ENCODE measurements at places on chromosomes 5 and 9. TPM values are rescaled to one million over a fixed set of nuclear protein-coding genes. Genes with fewer than 3 reads are reported as not detected.
A peak's percentile ranks its signal among the peaks of the same experiment; 100 is the strongest.

Gene POLK
- polyA plus RNA-seq: 22.2 TPM

Gene CARTPT
- polyA plus RNA-seq: not detected

Gene AFAP1L1
- polyA plus RNA-seq: 1.3 TPM

Gene ADRA1B
- not detected for polyA plus RNA-seq

Gene ZCCHC10
- 23.1 TPM for polyA plus RNA-seq

Gene LTC4S
- polyA plus RNA-seq: 2.0 TPM

Gene GABBR2
- polyA plus RNA-seq: 7.5 TPM

DNA sequence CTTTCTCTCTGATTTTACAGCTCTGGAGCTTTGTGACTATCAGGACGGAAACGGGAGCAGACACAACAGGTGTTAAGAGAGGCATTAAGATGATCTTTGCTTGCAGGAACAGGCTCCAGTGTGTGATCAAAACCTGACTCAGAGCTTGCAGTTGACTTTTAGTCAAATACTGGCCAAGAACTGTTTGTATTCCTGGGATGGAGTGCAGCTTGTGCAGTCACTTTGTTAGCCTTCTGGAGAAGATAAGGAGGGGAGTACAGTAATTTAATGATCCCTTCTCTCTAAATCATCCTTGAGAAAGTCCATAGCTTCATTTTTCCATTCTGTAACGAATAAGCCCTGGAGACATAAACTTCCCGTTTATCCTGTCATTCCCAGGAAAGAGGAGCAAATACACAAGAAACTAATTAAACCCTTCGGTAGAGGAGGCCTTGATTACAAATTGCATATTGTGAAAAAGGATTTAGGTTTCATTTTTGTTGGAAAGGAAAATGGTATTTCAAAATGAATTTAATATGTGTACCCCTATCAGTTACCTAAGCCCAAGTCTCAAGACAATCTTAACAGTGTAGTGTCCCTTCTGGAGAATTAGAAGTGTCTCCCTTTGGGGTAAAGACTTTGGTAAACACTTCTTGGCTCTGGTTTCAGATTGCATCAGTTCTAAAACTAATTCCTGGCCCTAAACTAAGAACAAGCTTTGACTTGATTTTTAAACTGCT is 3.1 kb upstream of the STOM start:
- DNase-seq: peak; percentile 68
- no peaks in the 10 kb centered on the region for H3K36me3 ChIP-seq
- no peaks in the 10 kb centered on the region for H3K27me3 ChIP-seq
- H3K4me3 ChIP-seq: peak overlapping the region; percentile 17

DNA sequence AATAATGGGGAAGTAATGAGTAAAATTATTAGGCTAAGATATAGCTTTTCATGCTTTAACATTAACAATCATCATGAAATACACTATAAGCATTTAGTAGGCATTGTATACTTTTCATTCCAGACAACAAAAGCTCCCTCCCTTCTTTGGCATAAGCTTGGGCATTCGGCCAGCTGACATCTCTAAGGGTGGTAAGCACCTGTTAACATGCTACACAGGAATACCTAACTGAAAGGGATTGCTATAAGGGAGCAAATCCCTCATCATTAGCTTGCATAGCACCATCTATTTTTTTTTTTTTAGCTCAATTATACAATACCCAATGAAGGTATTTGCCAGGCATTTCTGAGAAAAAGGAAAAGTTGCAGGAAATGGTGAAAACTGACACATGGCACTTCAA is 16.6 kb downstream of the STRBP start:
- no peaks in the 10 kb centered on the region for H3K36me3 ChIP-seq
- no peaks in the 10 kb centered on the region for H3K27me3 ChIP-seq
- no peak overlapping the region for H3K27ac ChIP-seq
- DNase-seq: no peak

DNA sequence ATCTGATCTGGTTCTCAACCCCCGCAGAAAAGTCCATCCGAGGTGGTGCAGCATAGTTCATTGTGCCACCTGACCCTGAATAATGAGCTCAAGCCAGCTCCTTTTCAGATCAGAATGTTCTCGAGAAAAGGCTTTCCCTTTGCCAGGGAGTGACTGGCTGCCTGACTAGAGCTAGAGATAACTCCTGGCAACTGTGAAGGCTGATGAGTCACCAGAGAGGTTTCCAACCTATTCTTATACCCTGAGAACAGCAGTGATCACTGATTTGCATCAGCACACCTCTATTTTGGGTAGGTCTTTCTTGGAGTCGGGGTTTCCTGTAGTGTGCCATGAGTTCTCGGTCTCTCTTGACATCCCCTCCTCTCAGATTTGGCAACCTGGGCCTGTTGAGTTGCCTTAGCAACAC is 127.9 kb downstream of the PIK3R1 start:
- no peaks in the 10 kb centered on the region for H3K36me3 ChIP-seq
- no peaks in the 10 kb centered on the region for H3K27me3 ChIP-seq
- peak overlapping the region; percentile 55 for H3K27ac ChIP-seq
- H3K4me3 ChIP-seq: no peak overlapping the region
- H3K4me1 ChIP-seq: peaks cover 26% of the 10 kb centered on the region

DNA sequence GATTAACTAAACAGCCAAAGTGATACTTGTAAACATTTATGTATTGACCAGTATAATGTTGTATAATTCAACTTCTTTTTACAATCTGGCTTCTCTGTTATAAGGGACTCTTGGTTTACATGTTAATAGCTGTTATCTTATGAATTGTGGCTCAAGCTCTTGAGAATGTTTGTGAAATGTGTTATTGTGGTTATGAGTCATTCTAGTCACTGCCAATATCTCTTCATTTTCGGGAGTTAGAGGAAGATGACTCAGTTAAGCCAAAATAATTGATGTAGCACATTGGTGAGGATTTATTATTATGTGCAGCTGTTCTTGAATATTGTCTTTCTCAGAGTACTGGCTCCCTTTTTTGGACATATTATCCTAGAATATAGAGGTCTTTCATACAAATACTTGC is 655.2 kb upstream of the RIOK2 start:
- peaks cover 31% of the 10 kb centered on the region for H3K4me1 ChIP-seq
- DNase-seq: peak; percentile 92
- H3K27me3 ChIP-seq: peaks cover 8% of the 10 kb centered on the region
- no peak overlapping the region for H3K27ac ChIP-seq
- peak overlapping the region; percentile 33 for H3K4me3 ChIP-seq

- no peak overlapping the region for H3K4me3 ChIP-seq
- peaks cover 22% of the 10 kb centered on the region for H3K4me1 ChIP-seq
- no peak for DNase-seq
Measured at GRCh38 chr5:59764361-59764760, 129.2 kb downstream of the PDE4D start.

DNA sequence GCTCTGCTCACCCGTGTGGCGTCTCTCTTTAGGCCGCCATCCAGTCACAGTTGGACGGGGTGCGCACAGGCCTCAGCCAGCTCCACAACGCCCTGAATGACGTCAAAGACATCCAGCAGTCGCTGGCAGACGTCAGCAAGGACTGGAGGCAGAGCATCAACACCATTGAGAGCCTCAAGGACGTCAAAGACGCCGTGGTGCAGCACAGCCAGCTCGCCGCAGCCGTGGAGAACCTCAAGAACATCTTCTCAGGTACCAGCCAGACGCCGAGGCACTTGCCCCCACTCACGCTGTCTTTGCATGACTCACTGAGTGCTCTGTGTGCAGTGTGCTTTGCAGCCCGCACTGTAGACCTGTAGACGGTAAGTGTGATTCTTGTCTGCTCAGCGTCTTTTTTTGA is 4.5 kb downstream of the EXOC3 start:
- no peak for DNase-seq
- H3K27me3 ChIP-seq: no peaks in the 10 kb centered on the region
- H3K4me3 ChIP-seq: no peak overlapping the region
- H3K4me1 ChIP-seq: peaks cover 3% of the 10 kb centered on the region
- H3K36me3 ChIP-seq: peaks cover 34% of the 10 kb centered on the region
- H3K27ac ChIP-seq: no peak overlapping the region

DNA sequence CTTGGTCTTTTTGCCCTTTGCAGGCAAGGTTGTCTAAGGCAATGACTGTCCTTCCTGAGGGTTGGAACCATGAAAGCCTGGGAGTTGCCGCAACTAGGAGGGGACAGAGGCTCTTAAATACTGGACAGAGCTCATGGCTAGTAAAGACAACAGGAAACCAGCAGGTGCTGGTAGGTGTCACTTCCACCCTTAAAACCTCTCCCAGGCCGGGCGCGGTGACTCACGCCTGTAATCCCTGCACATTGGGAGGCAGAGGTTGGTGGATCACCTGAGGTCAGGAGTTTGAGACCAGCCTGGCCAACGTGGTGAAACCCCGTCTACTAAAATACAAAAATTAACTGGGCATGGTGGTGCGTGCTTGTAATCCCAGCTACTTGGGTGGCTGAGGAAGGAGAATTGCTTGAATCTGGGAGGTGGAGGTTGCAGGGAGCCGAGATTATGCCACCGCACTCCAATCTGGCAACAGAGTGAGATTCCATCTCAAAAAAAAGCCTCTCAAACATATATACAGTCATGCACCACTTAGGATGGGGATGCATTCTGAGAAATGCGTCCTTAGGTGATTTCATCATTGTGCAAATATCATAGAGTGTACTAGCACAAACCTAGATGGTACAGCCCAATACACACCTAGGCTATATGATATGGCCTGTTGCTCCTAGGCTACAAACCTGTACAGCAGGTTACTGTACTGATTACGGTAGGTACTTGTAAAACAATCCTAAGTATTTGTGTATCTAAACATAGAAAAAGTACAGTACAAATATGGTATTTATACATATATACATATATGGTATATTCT is 102.7 kb downstream of the HSPA4 start:
- no peak for DNase-seq
- no peak overlapping the region for H3K4me3 ChIP-seq
- no peaks in the 10 kb centered on the region for H3K36me3 ChIP-seq
- H3K4me1 ChIP-seq: no peaks in the 10 kb centered on the region
- H3K27me3 ChIP-seq: peaks cover 9% of the 10 kb centered on the region

DNA sequence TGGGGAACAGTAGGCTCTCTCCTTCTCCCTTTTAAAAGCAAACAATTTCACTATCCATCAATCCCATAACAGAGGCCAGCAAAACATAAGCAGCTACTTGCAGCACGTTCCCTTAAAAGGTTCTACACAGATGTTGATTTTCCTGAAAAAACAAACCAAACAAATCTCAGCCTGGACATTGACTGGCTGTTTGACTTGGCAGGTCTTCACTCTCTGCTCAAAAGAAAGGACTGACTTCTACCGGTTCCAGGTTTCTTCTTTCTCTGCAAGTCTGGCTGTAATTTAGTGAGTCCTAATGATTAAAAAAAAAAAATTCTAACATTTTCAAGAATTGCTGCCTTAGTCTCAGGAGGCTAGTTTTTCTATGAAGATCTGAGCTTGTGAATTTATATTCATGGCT is 203.1 kb upstream of the EFNA5 start:
- no peaks in the 10 kb centered on the region for H3K27me3 ChIP-seq
- H3K36me3 ChIP-seq: no peaks in the 10 kb centered on the region
- H3K4me3 ChIP-seq: no peak overlapping the region
- H3K4me1 ChIP-seq: peaks cover 34% of the 10 kb centered on the region
- no peak overlapping the region for H3K27ac ChIP-seq

DNA sequence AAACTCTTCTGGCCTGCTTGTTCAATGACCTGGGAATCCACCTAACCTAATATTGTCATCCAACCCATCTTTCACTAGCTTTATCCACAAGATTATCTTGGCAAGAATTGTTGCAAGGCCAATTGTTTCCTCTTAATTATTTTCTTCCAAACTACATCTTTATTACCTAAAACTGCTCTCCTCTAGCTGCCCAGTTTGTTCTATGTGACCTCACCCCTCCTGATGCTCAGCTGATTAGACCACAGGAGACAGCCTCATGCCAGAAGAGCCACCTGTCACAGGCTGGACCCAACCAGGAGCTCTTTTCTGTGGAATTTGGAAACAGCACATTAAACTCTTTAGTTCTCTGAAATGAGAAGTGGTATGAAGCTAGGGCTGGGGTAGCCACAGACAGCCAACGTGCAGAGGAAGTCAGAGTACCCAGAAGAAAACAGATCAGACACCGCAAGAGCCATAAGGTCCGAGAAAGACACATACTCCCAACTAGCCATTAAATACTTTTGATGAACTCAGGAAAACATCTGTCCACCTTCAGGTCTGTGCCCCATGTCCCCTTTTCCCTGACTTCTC is 12.0 kb downstream of the SAXO1 start:
- H3K36me3 ChIP-seq: no peaks in the 10 kb centered on the region
- no peak overlapping the region for H3K27ac ChIP-seq
- H3K27me3 ChIP-seq: 0 out of 2 replicates have a peak, but pooled peaks cover 3% of the 10 kb centered on the region
- DNase-seq: no peak

- no peak for DNase-seq
- H3K27ac ChIP-seq: no peak overlapping the region
- H3K27me3 ChIP-seq: no peaks in the 10 kb centered on the region
- no peaks in the 10 kb centered on the region for H3K36me3 ChIP-seq
- H3K4me1 ChIP-seq: no peaks in the 10 kb centered on the region
Measured at GRCh38 chr9:123753016-123753415, 176.9 kb downstream of the DENND1A start.

GRCh38 chr5:117461966-117462365 is 887.3 kb upstream of the SEMA6A start:
- DNase-seq: no peak
- no peaks in the 10 kb centered on the region for H3K4me1 ChIP-seq
- no peak overlapping the region for H3K4me3 ChIP-seq
- H3K36me3 ChIP-seq: no peaks in the 10 kb centered on the region
- no peaks in the 10 kb centered on the region for H3K27me3 ChIP-seq

Data from GM23248 (cell line).